ENCODE measurements at places on chromosomes 4 and X. TPM values are rescaled to one million over a fixed set of nuclear protein-coding genes. Genes with fewer than 3 reads are reported as not detected.

DNA sequence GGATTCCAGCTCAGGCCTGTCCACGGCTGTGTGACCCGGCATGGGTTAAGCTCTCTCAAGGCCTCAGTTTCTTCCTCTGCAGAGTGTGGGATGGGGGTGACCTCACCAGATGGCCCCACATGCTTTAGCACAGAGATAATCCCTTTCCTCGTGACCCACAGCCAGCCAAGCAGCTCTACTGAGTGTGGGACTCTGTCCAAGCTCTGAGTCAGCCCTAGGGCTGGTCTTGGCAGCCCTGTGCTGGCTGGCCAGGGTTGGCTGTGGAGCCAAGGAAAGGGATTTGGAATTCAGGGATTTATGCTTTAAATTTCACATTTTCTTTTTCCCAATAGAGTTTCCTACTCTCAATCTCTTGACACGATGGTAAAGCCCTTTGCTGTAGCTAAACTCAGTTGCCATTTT lies 19.7 kb upstream of the SPON2 start:
- DNase-seq = peak; percentile 83

DNA sequence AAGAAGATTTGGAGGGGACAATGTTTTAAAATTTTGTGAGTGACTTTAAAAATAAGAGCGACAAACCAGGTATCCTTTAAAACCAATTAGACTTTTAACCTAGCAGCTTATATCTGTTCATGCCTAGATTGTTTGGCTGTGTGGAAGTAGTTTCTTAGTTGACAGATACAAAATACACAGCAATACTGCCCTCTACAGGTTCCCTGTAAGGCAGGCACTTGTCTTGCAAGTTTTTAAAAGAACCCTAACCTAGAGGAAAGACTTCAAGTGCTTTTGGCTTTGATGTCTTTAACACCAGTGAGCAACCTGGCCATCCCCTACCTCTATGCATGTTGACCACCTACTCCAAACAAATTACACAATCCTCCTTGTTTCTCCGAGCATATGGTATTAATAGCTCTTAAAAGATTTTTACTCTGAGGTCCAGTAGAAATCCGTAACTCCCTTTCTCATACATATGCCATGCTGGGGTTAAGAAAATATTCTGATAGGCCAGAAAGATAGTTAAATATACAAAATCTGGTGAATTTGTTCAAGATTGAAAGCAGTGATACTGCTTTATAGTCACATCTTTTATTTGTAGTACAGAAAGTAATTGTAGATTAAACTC lies 273.0 kb downstream of the ARHGAP24 start:
- DNase-seq = no peak

The GAB3 gene
- 3.9 TPM for total RNA-seq

DNA sequence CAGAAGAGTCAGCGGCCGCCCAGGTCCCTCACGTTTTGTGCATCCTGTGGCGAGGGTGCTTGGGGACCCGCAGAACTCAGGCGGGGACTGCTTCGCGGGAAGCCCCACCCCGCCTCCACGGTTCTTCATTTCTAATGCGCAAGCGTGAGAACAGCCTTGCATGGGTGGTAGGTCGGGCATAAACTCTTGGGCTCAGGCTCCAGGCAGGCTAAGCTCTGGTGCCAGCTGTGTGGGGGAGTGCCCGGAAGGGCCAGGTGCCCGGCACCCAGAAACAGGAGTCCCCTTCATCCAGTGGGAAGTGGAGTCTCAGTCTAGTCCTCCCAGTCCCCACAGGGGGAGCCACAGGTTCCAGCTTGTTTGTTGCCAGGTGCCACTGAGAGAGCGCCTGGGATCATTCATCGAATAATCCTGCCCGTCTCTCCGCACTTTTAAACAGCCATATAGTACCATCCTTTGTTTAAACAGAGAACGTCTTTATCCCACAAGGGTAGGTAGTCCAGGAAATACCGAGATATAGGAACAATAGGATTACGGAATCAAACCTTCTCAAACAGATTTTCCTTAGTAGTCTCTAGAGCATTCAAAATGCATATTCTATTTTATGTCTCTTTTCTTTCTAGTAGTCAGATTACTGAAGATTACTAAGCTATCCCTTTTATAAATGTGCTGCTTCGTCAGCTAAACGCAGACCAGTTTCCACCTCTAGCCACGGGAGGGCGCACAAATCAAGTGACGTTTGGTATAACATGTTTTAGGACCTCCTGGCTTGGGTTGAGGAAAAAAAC lies 12.7 kb upstream of the RBBP7 start:
- DNase-seq = peak; percentile 53

- DNase-seq = no peak
Observed at GRCh38 chrX:65744965-65745364, 77.5 kb downstream of the MSN start.

- no peak for DNase-seq
Observed at GRCh38 chrX:130539721-130540321, 138.0 kb downstream of the RBMX2 start.

GRCh38 chrX:47831788-47832187 lies 4.9 kb upstream of the ZNF81 start:
- DNase-seq = no peak

DNA sequence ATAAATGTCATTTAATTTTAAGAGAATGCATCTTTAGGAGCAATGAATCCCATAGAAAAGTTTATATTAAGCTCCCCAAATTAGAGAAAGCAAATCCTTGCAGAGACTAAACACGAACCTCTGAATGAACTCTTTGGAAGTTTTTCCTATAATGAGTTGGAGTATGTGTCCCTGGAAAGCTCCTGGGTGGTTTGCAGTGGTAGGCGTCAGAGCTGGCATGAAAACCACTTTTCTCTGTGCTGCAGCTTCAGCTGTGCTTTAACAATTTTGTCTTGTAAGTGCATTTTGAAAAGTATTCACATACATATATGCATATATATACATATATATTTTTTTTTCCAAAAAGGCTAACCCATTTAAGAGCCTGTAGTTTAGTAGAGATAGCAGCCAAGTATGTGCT lies 148.7 kb upstream of the TBC1D9 start:
- no peak for DNase-seq

DNA sequence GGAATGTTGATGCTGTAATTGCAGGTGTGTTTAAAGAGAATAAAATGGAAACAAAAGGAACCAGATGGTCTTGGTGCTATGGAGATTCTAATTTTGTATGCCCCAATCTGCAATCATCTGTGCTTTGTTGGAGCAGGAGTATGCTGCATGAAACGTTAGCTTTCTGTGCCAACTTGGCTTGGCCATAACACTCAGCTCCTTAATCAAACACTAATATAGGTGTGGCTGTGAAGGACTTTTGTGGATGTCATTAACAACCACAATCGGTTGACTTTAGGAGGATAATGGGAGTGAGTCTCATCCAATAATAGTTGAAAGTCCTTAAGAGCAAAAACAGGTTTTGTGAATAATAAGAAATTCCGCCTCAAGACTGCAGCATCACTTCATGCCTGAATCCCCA lies 399.2 kb downstream of the NLGN4X start:
- no peak for DNase-seq

Data from breast epithelium (tissue), 4 donors.